Body of pancreas (tissue), 4 donors: ENCODE measurements at places on chromosomes 16 and 17. TPM values are rescaled to one million over a fixed set of nuclear protein-coding genes. Genes with fewer than 3 reads are reported as not detected.

Gene HES7
- not detected for total RNA-seq

Gene CACNG3
- total RNA-seq: not detected

Gene CRYBA1
- total RNA-seq: not detected

Gene TP53TG3
- not detected for total RNA-seq

Gene CHST4
- total RNA-seq: 23.4 TPM

Gene ASIC2
- total RNA-seq: not detected

Gene DNAH17
- total RNA-seq: not detected

Gene RNF222
- total RNA-seq: not detected

Gene CDRT15
- not detected for total RNA-seq

Gene METTL9
- 76.3 TPM for total RNA-seq

Gene SLC16A6
- under 0.01 TPM for total RNA-seq

Gene HOXB8
- total RNA-seq: not detected

Gene ST6GALNAC1
- total RNA-seq: 13.5 TPM

Gene DUXB
- not detected for total RNA-seq

Gene CBX8
- 1.8 TPM for total RNA-seq
